ENCODE measurements at places on chromosomes 2 and 18.

GRCh38 chr2:96353032-96353561 lies 17.5 kb downstream of the NCAPH start:
- no peak for DNase-seq

GRCh38 chr18:67104700-67105284 lies 411.7 kb downstream of the DSEL start:
- no peak for DNase-seq

- DNase-seq, result no peak
These were observed 2.3 kb downstream of the PIKFYVE start for GRCh38 chr2:208268156-208268952.

- DNase-seq, result no peak
These were observed 7.6 kb upstream of the SPDYA start for GRCh38 chr2:28802975-28803429.

DNA sequence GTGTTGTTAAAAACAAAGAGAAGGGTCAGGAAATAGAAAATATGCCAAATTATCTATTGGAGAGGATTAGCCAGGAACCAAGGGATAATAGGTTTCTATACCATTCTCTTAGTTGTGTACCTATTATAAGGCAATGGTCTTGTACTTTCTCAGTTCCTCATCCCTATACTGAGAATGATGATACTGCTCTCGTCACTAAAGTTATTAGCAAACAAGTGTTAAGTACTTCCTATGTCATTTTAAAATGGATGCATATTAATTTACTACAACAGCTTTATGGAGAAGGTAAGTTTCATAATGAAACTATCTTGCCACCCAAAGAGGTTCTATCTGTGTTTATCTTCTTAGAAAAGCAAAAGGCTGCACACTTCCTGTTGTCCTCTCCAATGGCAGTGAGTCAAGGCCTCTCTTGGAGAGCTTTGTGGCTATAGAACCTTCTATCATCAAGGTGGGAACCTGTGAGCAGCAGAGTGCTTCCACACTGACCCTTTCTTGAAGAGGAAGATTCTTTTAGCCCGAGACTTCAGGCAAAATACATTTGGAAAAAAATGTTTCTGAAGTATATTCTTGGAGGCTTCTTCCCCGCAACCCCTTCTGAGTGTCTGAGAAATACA lies 460.7 kb upstream of the FANCL start:
- peak; percentile 10 for DNase-seq

DNA sequence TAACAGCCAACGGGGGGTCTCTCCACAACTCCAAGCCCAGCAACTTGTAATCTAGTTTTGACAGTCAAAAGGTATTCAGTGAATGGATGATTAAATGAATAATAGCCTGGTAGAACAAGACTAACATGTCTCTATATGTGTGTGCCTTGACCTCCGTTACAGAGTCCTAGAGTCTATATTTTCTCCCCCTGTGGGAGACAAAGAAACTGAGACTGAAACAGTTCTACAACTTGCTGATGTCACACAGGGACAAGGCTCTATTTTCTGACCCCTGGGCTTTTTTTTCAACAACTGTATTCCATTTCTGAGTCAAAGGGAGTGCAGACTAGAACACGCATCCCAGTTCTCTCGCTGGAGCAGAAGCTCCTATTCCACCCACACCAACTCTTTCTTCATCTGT lies 223.6 kb upstream of the AGAP1 start:
- DNase-seq, result no peak

DNA sequence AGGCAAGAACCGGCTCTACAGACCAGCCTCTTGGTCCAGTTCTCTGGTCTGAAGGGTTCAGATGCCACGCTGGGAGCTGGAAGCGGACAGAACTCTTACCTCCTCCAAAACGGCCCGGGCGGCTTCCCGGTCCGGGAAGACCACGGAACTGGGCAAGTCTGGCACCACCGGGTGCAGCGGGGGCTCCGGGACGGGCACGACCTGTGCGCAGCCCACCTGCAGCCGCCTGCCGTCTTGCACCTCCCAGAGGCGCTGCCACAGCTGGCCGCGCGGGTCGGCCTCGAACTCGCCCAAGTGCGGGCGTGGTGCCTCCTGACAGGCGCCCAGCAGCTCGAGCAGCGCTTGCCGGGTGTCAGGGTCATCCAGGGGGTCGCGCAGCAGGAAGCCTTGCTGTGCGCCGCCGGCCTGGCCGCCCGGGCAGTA lies 773 bp downstream of the CMPK2 start:
- no peak for DNase-seq

DNA sequence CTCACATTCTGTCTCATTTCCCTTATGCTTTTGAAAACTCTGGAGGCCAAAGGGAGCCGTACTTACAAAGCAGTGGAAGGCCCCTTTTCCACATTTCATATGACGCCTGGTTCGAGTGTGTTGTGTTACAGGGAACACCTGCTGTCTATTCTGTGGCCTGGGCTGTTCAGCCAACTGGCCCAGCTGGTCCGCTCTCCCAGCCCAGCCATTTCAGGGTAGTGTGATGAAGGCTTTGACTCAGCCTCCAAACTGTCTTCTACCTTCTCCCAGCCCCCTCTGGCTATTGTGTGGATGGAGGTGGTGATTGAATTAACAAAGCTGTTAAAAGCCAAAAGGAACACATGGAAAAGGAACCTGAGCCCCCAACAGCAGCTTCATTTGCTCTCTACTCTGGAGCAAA lies 233.8 kb downstream of the ICOS start:
- no peak for DNase-seq

- DNase-seq, result no peak
These were observed 23.6 kb downstream of the MALT1 start for GRCh38 chr18:58694720-58695468.

DNA sequence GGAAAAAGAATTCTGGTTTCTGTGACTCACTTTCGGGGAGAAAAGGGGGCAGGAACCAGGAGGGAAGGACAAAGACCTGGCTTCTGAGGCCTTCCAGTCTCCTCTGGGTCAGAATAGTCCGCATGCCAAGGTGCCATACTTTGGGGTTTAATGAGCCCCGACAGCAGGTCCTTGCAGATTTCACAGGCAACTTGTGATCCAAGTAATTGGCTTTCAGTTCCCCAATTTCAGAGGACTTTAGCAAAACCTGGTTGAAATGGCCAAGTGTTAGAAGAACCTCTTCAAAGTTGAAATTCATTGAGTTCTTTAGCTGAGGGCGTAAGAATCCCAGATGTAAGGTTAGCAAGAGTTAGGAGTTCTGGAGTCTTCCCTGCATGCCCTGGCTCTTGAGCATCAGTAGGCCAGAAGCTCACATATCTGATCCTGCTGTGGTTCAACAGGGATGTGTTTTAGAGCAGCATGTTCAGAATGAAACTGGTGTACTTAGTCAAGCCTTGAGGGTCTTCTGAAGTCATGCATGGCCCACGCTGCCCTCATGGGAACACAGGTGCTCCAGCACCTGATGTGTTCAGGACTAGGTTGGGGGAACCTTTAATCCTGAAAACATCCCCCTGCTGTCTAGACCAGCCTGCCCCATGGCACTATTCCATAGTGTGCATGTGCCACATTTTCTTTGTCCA lies 143.0 kb downstream of the NUP35 start:
- DNase-seq, result no peak

DNA sequence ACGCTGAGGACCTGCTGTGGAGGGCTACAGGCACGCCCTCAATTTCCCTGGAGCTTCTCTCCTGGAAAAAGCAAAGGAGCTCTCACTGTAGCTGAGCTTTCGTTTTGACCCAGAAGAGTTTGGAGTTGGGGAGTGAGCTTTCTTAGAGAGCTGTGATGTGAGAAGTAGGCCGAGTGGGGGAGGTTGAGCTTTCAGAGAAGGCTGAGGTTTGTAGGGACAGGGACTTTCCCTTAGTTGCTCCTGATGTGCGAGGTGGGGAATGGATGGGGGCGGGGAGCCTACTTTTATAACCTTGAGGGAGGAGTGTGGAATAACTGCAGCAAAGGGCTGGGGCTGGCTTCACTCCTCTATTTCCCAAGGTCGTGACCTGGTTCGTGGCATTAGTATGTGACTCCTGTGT lies 47.1 kb downstream of the ZNF532 start:
- DNase-seq, result no peak

DNA sequence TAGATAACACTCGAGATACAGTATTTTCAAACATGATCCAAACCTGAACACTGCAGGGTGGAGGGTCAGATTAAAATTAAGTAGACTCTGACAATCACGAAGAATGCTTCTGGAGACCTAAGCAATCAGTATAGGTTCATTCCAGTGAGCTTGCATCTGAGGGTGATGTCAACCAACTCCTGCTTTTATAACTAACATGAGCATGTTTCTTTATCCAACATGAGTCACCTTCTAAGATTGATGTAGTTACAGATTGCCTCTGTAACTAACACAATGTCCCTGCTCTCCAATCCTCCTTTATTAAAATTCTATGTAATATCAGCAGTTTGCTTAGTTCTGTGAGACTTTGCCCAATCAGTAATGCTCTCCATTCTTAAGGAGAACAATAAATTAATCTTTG lies 225.7 kb downstream of the ARL6IP6 start:
- no peak for DNase-seq

DNA sequence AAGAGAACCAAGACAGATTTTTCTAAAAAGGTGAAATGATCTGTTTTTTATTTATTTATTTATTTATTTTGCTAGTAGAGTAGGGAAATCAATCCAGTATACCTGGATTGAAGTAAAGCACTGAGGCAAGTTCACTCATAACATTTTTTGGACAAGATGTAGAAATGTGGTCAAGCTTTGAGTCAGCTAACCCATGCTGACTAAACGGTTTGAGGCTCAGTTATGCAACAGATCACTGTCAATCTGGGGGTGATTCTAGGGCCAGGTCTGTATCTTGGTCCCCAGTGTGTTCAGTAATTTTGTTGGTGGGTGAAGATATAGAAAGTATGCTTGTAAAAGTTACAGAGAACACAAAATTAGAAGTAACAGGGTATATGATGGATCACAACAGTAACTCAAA lies 60.2 kb downstream of the RMDN2 start:
- no peak for DNase-seq

DNA sequence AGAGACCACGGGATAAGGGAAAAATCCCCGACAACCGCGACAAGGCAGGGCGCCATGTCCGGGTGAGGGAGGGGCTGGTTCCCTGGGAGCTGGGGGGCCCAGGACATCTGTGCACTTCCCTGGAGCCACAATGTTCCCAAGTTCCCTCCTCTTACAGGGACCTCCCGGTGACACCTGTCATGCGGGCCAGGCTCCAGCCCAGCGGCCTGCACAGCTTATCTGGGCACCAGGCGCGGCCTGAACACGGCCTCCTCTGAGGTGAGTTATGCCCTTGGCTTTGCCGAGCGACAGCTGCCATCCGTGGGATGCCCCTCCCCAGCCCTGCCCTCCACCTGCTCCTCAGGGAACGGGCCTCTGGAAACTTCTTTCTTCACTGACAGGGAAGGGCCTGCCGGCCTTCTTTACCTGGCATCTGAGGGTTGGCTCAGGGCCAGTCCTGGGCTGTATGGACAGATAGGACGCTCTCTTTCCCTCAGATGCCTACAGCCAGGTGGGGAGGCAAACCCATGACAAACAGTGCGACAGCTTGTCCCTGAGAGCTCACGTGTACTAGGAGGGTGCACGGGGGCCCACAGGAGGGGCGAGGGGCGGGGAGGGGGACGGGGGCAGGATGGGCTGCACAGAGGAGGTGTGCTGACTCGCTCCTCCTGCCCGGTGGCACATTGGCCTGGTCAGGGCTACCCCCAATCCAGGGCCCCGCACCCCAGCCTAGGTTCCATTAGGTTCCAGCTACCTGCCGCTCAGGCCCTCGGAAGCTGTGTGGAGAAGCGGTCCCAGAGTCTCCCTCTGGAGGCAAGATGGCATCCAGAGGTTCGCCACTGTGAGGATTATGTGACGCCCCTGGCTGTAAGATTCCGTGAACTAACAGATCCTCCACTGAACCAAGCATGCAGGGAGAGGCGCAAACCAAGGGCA lies 34.9 kb upstream of the HPCAL1 start:
- DNase-seq, result no peak

Data from T-helper 2 cell (primary cell).